ENCODE measurements at places on chromosomes 7 and 10.

- no peak for DNase-seq
Observed at GRCh38 chr7:141024668-141025067, 9.9 kb upstream of the MRPS33 start.

DNA sequence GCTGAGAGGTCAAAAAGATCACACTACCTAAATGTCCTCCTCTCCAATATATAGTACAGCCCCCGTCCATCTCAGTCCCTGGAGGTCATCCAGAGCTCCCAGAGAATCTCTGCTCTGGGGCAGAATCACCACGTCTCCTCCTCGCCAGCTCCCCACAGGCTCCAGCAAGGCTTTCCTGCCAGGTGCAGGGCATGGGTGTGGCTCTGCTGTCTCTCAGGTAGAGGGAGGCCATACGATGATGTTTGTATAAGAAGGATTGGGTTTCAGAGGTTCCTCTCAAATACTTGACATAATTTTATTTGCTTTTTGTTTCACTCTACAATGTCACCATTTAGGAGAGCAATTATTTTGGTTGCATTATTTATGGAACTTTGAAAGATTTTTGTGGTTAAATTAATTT is 98.3 kb upstream of the PRSS58 start:
- no peak for DNase-seq

DNA sequence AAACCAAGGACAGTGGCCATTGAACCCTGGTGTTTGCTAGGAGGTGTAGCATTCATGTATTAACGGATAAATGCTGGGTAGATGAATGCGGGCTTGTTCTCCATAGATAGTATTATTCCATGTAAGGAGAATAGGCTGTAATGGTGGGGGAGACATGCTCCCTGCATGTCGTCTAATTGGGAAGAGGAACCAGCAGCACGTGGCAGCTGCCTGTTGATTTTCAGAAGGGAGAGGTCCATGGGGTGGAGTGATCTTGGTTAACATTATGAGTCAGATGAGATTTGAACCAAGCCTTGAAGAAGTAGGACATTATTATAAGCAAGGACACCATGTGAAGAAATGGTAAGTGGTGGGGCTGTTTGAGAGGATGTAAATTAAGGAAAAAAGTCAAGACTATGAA is 112.5 kb downstream of the WNT2 start:
- no peak for DNase-seq

DNA sequence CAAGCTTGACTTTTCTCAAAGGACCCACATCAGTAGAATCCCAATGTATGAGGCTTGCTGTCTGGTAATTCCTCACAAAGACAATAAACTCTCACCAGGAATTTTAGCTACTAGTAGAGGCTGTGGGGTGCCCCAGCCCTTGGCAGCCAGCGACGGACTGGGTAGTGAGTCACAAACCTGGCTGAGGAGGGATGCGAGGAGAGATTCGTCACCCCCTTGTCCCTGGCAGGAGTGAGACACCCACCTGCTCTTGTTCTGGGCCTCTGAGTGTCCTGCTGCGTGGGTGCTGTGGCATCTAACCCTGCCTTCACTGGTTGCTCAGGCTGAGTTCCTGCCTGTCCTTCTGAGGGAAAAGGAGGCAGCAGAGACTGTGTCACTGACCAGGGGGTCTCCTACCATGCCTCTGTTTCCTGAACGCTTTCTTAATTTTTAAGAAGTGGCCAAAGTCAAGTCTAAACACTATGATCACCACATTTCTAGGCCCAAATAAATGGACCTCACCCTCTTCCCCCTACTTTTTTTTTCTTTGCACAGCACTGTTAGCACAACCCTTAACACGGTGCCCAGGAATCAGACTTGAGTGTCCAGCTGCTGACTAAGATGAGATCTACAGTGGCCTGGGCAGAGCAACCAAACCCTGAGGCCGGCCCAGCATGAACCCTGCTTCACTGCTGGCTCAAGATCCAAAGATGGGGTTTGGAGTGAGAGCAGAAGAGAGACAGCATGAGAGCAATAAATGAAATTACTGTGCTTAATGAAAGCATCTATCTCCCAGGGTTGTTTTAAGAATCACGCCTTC is 146.4 kb downstream of the ANLN start:
- DNase-seq = no peak

Measured in Jurkat, Clone E6-1 (cell line).